ENCODE measurements at places on chromosomes 7 and 10.

- DNase-seq, result no peak
Observed at GRCh38 chr7:104800307-104800706, 213.7 kb upstream of the KMT2E start.

DNA sequence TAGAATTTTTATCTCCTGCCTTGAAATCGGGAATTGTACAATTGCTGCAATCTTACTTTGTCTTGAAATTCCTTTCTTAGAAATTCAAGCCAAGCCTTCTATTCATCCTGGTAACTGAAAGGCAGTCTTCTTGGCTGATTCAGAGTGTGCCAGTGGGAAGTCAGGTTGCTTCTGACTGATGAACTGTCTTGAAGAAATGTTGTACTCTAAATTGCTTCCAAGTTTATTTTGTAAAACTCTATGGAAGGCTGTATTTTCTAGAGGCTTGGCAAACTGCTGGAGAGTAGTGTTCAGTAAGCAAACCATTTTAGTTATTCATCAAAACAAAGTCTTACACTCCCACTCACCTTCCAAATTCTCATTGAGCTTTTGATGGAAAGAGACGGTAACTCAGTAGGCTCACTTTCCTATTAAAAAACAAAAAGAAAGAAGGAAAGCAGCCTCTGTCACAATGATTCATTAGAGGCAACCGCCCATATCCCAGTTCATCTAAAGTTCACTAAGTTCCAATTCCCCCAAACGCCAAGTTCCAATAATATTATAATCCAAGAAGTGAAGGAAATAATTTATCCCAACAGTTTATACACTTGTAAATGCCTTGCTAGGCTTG is 187.9 kb upstream of the MALRD1 start:
- no peak for DNase-seq

- no peak for DNase-seq
Observed at GRCh38 chr7:139772873-139773272, 4.9 kb downstream of the HIPK2 start.

DNA sequence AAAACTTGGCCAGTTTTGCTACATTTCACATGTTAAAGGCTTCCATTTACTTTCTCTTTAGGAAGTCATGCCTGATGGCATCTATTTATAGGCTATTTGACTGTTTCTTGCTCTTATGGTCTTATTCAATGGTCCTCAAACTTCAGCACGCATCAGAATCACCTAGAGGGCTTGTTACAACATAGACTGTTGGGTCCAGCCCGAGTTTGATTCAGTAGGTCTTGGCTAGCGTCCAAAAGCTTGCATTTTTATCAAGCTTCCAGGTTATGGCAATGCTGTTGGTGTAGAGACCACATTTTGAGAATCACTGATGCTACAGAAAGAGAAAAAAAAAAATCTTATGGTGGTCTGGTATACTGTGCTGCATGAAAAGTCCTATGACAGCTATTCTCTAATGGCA is 51.9 kb downstream of the MTPN start:
- DNase-seq, result no peak

GRCh38 chr10:62037890-62038608 is 136.6 kb downstream of the ARID5B start:
- DNase-seq, result no peak
